ENCODE measurements at places on chromosomes 4 and X. TPM values are rescaled to one million over a fixed set of nuclear protein-coding genes. Genes with fewer than 3 reads are reported as not detected.

The POF1B gene
- polyA plus RNA-seq = 20.6 TPM

The TBX22 gene
- polyA plus RNA-seq = not detected

The DMRTC1 gene
- polyA plus RNA-seq = not detected

The CRMP1 gene
- polyA plus RNA-seq = 2.1 TPM

The TMSB15B gene
- polyA plus RNA-seq = 5.7 TPM

The PCSK1N gene
- polyA plus RNA-seq = 13.1 TPM

Data from stomach (tissue), 19 donors.